GM23338 (cell line): ENCODE measurements at places on chromosomes 16 and 17.

- peak; percentile 80 for DNase-seq
These were observed at the start of gene RPL19 for GRCh38 chr17:39200070-39200879. TSS of gene RPL19 (plus strand) at chr17:39200283. CDS start at chr17:39200345, 62 bp downstream.

GRCh38 chr16:76524356-76524755, 247.2 kb downstream of the CNTNAP4 start:
- no peak for DNase-seq

DNA sequence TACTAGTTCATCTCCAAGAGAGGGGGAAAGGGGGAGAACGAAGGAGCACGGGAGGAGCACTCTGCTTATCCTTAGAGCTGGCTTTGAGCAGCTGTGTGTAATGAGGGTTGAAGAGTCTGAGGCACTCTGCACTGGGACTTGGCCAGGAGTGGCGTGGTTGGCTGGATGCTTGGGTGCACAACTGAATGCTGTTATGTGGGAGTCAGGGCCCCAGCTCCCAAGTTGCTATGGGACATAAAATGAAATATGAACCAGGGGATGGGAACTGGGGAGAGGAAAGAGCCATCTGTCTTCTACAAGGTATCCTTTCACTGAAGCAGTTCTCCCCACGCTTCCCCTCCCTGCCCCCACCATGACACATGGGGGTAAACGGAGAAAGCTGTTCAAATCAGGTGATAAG, 105.9 kb upstream of the ANKFN1 start:
- no peak for DNase-seq

DNA sequence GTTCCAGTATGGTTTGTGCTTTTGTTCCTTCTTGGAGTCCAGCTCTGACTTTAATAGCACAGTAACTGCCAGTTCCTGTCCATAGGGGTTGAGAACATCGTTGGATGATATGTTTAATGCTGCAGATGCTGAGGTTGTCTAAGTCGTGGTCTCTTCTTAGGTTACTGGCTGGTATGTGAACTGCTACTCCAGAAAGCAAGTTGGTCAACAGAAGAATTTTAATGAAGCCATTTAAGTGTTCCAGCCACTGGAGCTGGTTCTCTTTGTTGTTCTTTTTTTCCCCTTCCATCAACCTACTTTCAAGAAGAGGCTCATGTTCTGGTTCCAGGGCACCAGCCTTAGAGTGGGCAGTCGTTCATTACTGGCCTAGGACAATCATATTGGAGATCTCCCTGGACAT, 140.3 kb upstream of the TBX2 start:
- no peak for DNase-seq

- DNase-seq, result no peak
These were observed at the start of gene C1QTNF8 for GRCh38 chr16:1096169-1097082. TSS of gene C1QTNF8 (minus strand) at chr16:1096244. CDS start at chr16:1094922, 1,322 bp downstream.

DNA sequence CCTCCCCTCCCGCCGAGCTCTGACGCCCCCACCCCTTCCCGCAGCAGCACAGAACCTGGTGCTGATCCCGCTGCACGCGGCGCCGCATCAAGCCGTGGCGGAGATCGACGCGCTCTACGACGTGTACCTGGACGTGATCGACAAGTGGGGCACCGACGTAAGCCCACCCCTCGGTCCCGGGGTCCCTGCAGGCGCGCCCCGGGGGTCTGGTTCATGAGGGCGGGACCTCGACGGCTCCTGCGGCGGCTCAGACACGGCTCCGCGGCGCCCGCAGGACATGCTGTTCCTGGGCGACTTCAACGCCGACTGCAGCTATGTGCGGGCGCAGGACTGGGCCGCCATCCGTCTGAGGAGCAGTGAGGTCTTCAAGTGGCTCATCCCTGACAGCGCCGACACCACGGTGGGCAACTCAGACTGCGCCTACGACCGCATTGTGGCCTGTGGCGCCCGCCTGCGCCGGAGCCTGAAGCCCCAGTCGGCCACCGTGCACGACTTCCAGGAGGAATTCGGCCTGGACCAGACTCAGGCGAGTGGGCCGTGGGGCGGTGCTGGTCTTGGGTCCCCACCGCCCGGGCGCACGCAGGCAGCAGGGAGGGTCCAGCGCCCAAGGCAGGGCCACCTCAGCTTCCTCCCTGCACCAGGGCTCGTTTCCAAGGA, 1.4 kb downstream of the DNASE1L2 start:
- peak; percentile 68 for DNase-seq

DNA sequence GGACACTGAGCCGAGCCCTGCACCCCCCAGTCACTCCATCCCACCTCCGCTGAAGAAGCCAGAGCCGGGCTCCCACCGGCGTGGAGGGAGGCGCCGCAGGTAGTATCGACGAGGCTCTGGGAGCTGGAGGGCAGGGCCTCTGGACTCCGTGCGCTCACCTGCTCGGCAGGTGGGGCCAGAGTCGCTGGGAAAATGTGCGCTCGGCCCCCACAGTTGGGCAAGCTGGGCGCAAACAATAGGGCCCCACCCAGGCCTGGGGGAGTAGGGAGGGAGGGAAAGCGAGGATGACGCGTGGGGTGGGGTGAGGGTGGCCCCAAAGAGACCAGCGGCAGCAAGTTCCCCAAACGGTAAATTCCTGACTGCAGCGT, 668 bp downstream of the JUP start:
- DNase-seq, result peak; percentile 79

- no peak for DNase-seq
These were observed 347.1 kb downstream of the SEC14L1 start for GRCh38 chr17:77487677-77488530.

DNA sequence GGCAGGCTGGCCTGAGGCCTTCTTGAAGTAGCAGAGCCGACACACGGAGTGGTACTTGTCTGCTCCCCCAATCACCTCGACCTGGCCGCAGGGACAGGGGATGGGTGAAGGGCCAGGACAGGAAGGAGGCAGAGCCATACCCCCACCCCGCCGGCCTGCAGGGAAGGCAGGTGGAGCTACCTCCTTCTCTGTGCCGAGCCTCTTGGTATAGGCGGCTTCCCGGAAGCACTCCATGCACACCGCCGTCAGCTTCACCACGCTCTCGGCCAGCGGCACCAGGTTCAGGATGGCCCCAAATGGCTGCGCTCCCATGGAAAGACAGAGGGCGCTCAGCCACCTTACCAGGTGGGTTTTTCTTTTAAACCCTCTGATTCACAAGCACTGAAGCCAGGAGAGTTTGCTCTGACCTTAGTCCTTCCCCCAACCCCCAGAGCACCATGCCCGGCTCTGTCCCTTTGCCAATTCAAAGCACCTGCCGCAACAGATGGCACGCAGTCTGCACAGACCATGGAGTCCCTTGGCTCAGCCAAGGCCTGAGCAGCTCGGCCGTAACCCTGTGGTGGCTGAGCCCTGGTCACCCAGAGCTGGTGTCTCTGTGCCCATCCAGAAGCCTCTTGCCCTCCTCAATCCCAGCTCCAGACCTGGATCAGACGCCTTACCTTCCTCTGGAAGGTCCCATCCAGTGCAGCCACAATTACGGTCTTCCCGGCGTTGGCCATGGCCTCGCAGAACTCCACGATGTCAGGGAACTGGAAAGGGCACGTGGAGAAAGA, 6.7 kb downstream of the SYNGR2 start:
- peak; percentile 83 for DNase-seq

- DNase-seq, result peak; percentile 21
These were observed 23.2 kb upstream of the ANKFN1 start for GRCh38 chr17:56130026-56130425.

GRCh38 chr17:19377602-19378415, 489 bp upstream of the MAPK7 start:
- DNase-seq, result peak; percentile 99

GRCh38 chr16:85833219-85833920, 33.9 kb downstream of the COX4I1 start:
- DNase-seq, result no peak

GRCh38 chr17:56908001-56908542, 5.8 kb downstream of the TRIM25 start:
- no peak for DNase-seq

DNA sequence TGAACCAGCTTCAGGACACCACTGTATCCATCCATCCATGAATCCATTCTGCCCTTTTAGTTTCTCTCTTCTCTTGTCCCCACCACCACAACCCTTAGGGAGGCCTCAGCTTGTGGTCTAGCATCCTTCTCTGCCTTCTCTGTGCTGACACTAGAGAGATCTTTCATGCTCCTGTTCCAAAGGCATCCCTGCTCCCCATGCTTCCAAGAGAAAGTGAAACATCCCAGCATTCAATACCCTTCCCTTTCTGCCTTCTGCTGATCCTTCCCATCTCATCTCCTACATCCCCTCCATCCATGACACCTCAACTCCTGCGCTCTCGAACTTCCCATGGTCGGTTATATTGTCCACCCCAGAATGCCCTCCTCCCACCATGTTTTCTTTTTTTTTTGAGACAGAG, 10.0 kb downstream of the RAPGEFL1 start:
- DNase-seq, result no peak

- DNase-seq, result peak; percentile 56
These were observed 28.7 kb downstream of the KIAA0513 start for GRCh38 chr16:85056211-85056748.

GRCh38 chr16:8943001-8943763, 20.5 kb downstream of the USP7 start:
- no peak for DNase-seq

- no peak for DNase-seq
These were observed 198.9 kb upstream of the ASIC2 start for GRCh38 chr17:33491871-33492481.
